Stimulated activated CD8-positive, alpha-beta memory T cell treated with anti-CD3 and anti-CD28 coated beads, Interleukin-7, amount 100 ng/mL, for 4 hours (primary cell): ENCODE measurements at places on chromosomes 16 and 17.

DNA sequence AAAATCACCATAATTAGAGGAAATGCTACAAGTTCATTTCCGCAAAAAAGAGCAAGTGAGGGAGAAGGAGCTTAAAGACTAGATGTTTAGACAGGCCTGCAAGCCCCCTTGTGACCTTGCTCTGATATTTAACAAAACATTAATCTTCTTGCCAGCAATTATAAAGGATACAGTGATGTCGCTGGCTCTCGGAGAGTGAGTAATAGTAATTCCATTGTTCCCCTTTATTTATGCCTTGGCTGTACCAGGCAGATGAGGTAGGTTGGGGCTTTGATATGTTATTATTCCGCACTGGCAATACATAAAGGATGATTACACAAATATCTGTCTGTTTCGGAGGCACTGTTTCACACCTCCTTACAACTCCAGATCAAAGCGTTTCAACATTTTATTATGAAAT lies 204.8 kb upstream of the SALL1 start:
- no peak for DNase-seq

DNA sequence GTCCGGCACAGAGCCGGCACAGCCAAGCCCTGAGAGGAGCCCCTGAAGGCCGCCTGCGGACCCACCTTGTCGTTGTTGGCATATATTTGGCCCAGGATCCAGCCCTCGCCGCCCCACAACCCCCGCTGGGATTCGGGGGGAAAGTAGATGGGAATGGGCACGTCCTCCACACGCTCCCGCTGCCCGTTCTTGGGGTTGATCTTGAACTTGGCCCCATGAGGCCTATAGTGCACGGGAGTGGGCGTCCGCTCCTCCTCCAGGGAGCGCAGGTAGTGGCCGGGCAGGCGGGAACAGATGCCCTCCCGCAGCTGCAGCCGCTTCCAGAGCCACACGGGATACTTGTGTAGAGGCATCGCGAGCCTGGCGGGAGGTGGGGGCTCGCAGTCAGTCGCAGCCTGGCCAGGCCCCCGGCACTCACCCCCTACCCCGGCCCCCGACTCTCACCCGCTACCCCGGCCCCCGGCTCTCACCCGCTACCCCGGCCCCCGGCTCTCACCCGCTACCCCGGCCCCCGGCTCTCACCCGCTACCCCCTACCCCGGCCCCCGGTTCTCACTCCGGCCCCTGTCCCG lies 387 bp downstream of the MRPL28 start:
- DNase-seq, result no peak

DNA sequence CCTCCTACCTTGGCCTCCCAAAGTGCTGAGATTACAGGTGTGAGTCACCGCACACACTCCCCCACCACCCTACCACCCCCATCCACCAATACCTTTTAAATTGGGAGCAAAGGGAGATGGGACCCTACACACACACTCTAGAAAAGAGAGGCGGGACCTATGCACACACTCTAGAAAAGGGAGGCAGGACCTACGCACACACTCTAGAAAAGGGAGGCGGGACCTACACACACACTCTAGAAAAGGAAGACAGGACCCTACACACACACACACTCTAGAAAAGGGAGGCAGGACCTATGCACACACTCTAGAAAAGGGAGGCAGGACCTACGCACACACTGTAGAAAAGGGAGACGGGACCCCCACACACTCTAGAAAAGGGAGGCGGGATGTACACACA lies 18.9 kb downstream of the TPSD1 start:
- no peak for DNase-seq

- DNase-seq, result peak; percentile 45
These were observed at the start of gene PRRT2 for GRCh38 chr16:29811896-29812665. PRRT2 (plus strand) TSS chr16:29812193; CDS start chr16:29813055, 862 bp downstream.

DNA sequence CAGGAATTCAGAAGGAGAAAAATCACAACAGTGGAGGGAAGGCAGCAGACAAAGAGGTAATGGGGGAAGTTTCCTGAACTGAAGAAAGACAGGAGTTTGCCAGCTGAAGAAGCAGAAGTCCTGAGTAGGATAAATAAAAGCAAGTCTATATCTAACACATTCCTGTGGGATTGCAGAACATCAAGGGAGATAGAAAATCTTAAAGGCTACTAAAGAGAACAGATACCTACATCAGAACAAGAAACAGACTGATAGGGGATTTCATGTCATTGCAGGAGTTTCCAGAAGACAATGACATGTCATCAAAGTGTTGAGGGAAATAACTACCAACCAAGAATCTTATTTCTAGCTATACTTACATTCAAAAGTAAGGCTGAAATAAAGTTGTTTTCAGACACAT lies 21.3 kb upstream of the CRYBA1 start:
- DNase-seq, result no peak

GRCh38 chr16:77897129-77897437 lies 108.7 kb downstream of the VAT1L start:
- DNase-seq, result no peak

- DNase-seq, result no peak
These were observed 1.1 kb upstream of the BRCA1 start for GRCh38 chr17:43125967-43126910.

DNA sequence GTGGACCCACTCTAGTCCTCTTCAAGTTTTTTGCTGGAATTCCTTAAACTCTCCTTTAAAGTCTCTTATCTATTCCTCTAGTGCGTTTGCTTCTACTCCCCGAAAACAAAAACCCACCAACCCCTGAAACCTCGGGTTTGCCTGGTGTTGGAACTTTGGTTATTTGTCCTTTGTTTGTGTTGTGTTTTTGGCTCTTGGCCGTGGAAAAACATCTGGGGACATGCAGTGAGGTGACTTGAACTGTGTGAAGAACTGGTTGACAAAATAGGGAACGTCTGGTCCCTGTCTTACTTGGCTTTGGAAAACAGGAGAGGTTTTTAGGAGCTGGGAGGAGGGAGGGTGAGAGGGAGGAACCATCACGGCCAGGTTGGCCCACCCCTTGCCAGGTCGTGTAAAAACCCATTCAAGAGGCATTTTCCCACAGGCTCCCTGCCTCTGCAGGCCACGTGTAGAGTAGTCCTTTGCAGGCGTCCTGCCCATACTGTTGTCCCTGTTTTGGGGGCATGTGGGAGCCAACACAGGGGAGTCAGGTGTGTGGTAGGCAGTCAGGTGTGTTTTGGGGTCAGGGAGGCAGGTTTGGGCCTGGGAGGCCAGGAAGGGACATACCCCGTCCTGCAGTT lies 169.3 kb downstream of the RAB11FIP4 start:
- no peak for DNase-seq

DNA sequence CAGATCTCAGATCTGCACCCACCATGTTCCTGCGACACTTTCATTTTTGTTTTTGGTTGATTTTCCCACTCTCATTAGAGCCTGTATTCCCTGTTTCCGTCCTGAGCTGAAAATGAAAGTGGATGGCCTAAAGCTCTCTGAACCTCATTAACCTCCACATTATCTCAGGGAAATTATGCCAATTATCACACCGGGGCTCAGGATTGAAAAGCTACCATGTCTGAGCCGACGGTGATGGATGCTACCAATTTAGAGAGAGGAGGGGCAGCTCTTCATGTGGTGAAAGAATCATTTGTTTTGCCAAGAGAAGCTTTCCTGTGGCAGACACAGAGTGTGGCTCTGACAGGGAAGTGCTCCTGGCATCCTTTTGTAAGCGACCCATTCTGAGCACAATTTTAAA lies 410.4 kb upstream of the CDH11 start:
- DNase-seq, result no peak

- DNase-seq, result no peak
These were observed 30.2 kb downstream of the TANC2 start for GRCh38 chr17:62996221-62996620.

DNA sequence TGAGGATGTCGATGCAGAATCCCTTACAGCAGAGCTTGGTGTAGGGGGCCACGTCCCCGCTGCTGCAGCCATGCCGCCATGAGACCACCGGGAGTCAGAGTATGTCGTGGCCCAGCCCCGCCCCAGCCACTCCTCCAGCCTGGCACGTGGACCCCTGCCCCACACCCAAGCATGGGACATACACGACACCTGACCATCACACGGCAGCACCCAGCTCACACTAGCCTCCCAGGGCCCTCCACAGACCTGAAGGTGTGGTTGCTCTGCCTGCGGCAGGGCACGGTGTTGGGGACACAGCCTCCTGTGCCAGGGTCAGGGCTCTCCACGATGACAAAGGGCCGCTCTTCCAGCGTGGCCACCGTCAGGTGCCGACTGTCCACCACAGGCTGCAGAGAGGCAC lies 9.4 kb downstream of the GRIN2C start:
- DNase-seq, result no peak

DNA sequence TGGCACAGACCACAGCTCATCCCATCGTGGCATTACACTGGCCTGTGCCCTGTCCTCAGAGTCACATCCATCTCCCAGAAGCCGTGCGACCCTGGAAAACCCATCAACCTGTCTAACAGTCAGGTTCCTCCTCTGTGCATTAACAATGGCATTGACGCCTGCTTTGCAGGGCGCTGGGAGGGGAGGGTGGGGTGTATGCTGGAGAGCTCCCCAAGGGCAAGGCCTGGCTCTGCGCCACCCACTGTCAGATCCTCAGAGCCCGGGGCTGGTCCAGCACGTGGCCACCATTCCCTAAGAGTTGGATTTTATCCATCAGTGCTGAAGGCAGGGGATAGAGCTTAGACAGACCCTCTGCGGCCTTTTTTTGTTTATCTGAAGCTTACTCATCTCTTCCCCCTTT lies 28.7 kb downstream of the NOS2 start:
- no peak for DNase-seq

DNA sequence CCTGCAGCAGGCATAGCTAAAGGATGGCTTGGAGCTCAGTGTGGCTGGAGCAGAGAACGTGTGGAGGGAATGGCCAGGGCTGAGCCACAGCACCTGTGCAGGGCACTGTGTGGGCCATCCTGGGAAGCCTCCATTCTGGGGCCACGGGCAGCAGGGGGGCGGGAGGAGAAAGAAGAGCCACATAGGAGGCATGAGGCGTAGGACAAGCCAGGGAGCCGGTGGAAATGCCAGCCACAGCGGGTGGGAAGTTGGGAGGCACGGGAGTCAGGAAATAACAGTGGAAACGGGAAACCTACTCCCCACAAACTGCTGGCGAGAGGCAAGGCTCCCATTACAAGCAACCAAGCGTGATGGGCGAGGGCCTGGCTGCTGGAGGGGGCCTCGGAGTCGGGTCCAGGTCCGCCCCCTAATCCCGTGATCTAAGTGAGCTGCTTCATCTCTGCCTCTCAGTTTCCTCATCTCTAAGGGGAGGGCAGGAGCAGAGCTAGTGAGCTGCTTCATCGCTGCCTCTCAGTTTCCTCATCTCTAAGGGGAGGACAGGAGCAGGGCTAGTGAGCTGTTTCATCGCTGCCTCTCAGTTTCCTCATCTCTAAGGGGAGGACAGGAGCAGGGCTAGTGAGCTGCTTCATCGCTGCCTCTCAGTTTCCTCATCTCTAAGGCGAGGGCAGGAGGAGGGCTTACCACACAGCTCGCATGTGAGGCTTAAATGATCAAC lies 104.9 kb downstream of the ADCY9 start:
- no peak for DNase-seq

DNA sequence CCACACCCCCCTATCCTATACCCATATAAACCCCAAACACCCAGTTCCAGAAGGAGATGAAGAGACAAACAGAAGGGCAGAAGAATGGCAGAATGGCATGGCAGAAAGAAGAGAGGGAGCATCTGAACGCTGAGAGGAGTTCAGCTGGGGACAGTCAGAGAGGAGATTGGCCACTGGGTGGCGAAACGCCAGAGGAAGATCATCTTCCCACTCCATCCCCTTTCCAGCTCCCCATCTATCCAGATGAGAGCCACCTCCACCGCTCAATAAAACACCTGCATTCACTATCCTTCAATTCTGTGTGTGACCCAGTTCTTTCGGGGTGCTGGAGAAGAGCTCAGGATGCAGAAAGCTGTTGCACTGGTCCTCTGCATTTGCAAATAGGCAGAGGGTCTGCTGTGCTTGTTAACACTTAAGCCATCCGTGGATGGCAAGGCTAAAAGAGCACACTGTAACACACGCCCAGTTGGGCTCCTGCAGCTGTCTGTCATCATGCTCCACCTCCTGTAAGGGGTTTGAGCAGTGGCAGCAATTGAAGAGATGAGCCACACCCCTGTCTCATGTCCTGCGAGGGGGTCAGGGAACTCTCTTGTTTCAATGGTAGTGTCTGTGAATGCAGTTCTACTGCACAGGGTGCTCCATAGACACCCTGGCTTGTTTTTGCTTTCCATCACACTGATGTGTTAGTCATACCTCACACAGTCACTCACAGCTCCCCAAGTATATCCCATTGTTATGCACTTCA lies 1034.8 kb upstream of the RBFOX1 start:
- no peak for DNase-seq

DNA sequence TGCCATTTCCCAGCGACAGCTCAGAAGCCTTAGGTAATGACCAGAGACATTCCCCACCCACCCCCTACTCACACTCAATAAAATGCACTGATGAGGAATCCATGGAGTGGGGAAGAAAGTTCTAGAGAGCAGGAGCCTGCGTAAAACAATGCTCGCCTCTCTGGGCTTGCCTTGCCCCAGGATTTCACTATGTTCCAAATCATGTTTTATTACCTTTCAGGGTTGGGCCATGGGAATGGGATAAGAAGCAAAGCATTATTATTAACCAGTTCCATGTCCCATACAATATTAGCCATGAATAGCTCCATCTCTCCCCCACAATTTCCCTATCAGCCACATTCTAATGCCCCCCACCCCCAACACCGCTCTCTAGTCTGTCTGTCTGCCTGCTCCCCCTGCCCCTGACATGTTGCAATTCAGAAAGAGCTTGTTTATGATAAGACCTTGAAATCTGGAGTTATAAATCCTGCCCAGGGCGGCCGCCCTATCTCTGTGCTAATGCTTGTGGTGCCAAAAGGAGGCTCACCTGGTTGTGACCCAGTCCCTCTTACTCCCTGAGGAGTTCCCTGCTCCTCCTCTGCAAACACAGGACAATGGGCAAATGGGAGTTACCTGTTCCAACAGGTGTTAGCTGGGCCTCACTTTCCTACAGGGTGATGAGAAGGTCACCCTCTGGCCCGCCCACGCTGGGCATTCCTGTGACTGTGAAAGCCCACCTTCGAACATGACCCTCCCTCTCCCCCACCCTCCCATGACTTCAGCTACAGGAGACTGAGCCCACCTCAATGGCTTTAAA lies 28.0 kb upstream of the DDX52 start:
- DNase-seq, result no peak

DNA sequence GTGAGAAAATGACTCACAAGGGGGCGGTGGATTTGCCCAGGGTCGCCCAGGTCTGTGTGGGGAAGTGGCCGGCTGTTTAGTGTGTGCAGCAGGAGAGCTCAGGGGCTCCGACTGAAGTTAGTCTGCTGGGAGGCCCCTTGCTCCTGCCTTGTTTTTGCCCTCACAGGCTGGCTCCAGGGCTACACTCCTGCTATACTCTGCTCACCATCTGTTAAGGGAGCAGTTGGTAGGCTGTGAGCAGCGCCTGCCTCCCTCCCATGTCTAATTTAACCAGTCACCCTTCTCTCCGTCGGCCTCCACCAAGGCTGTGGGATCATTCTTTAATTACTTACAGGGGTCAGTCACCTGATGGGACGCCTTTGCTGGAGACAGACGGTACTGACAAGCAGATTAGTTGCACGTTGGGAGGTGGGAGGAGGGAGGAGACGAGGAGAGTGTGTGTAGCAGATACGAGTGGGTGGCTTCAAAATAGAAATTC lies 35.5 kb downstream of the KSR1 start:
- no peak for DNase-seq
